ENCODE measurements at places on chromosomes 11 and 22.

DNA sequence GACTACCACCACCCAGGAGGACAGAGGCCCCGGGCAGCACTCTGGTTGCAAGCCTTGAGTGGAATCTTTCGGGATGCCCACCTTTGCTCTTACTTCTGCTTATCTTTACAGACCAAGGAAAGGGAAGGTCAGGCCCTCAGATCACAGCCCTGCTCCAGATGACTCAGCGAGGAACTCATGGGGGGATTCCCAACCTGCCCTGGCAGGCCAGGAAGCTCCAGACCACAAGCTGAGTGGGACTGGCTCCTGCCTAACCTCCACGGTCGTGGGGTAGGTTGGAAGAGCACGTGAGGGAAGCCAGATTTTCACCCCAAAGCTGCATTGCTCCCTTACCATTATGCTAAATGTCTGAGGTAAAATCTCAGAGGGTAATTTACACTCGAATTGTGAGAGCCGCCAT is 11.8 kb downstream of the TBC1D10A start:
- no peak for DNase-seq

GRCh38 chr11:115499241-115499799 is 4.9 kb downstream of the CADM1 start:
- no peak for DNase-seq

GRCh38 chr22:44100411-44100810 is 76.3 kb downstream of the PARVB start:
- DNase-seq: no peak

DNA sequence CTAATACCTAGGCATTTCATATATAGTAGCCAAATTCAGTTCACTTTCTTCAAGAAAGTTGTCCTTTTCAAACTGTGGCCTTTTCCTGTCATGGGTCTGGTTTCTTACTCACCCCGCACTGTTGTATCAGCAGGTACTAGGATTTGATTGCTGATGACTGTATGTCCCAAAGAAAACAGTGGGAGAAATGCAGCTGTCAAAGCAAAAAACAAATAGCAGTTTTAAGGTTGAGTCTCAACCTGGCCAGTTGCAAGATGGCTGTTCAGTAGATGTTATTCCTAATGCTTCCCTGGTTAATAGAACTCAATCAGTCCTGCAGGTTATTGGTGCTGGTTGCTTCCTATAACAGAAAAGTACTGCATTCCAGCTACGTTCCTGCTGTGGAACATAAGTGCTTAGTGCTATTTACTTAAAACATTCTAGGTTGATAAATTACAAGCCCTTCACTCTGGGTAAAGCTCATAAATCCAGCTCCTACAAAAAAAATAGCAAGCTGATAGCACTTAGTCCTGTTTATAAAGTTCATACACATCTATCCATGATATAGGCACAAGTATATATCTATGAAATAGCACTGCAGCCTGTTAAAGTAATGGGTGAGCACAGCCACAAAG is 26.6 kb downstream of the NF2 start:
- no peak for DNase-seq
